ENCODE measurements at places on chromosomes 11 and 22.
A peak's percentile ranks its signal among the peaks of the same experiment; 100 is the strongest.

- DNase-seq: no peak
Measured at GRCh38 chr11:60064111-60064510, 7.6 kb downstream of the MS4A3 start.

- no peak for DNase-seq
Measured at GRCh38 chr11:45930031-45930794, 7.8 kb downstream of the LARGE2 start.

- no peak for DNase-seq
Measured at GRCh38 chr11:107792049-107792443, 66.5 kb downstream of the SLC35F2 start.

- DNase-seq: peak; percentile 98
Measured at GRCh38 chr22:41381329-41382097, at the start of gene TEF. TEF (plus strand) TSS chr22:41381942; CDS start chr22:41382045, 103 bp downstream.

GRCh38 chr22:50208939-50209892 lies 8.4 kb downstream of the SELENOO start:
- DNase-seq: no peak

DNA sequence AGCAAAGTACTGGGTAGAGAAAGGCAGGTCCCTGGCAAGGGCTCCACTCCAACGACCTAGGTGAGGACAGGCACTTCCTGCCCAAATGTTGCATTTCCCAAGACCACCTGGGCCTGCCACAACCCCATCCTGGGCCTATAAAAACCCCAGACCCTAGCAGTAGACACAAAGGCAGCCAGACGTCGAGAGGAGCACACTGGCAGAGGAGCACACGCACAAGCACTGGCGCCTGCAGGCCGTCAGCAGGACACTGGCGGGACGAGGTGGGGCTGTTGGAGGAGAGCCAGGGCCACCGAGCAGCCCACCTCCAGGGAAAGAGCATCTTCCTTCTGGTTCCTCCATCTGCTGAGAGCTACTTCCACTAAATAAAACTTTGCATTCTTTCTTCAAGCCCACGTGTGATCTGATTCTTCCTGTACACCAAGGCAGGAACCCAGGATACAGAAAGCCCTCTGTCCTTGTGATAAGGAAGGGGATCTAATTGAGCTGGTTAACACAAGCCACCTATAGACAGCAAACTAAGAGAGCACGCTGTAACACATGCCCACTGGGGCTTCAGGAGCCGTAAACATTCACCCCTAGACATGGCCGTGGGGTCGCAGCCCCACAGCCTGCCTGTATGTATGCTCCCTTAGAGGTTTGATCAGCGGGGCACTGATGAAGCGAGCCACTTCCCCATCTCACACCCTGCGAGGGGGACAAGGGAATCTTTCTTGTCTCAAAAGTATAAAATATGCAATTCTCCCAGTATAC lies 89.7 kb upstream of the MTMR2 start:
- DNase-seq: no peak

DNA sequence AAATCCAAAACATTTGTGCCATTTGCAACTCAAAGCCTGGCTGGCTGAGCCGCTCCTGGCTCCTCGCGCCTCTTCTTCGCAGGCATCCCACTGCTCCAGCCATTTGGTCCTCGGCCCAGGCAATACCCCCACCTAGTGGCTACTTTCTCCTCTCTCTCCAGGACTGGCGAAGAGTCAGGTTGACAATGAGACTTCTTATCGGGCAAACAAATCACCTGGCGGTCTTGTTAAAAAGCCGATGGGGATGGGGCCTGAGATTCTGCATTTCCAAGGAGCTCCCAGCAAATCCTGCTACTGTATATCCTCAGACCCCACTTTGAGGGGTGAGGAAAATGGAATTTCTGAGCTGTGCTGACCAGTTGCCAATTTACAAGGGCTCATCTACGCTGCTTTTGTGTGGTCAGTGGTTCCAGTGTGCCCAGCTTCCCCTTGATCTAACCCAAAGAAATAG lies 89.0 kb downstream of the ISX start:
- DNase-seq: no peak

DNA sequence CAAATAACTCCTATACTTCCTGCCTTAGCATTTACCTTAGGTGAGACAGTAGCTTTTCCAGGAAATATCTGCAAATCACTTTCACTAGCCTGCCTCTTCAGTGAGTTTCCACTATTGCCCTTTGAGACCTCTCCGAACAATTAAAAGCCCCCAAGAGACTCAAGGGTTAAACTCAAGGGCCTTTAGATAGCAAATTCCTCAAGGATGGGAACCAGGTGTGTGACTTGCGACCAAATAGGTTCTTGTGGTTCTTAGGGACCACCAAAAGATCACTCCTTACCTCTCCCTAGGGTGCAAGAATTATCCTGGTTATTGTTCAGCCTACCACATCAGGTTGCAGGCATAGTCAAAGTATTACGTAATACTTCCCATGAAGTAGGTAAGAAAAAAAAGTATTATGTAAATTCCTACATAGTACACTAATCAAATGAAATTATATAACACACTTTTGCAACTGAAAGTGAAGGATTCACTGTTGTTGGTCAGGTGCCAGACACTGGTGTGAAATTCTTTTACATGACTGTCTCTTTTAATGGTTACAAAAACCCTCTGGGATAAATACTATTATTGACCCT lies 1.4 kb upstream of the RDX start:
- DNase-seq: no peak

- DNase-seq: no peak
Measured at GRCh38 chr11:70527429-70528045, 129.2 kb downstream of the CTTN start.

DNA sequence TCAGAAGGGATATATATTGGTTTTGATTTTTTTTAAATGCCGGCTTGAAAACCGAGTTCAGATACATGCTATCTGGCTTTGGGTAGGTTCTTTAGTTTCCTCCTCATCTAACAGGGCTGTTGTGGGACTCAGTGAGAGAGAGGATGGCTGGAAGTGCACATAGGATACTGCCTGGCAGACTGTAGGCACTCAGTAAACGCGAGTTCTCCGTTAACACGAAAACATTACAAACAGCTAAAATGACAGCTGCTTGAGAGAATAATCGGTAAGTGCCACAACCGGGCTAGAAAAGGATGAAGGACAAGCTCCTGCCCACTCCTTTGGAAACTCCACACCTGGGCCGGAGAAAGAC lies 369 bp downstream of the XRRA1 start:
- DNase-seq: no peak

GRCh38 chr22:49322231-49322630 lies 505.4 kb downstream of the BRD1 start:
- no peak for DNase-seq

GRCh38 chr11:93225662-93226061 lies 27.9 kb upstream of the SLC36A4 start:
- DNase-seq: peak; percentile 27

GRCh38 chr11:121337740-121338272 lies 45.2 kb downstream of the SC5D start:
- DNase-seq: no peak

GRCh38 chr22:48654492-48654891 lies 1173.2 kb downstream of the BRD1 start:
- DNase-seq: no peak

- DNase-seq: no peak
Measured at GRCh38 chr11:84212468-84213390, 926.6 kb upstream of the CCDC90B start.

- no peak for DNase-seq
Measured at GRCh38 chr11:68610452-68611116, 73.8 kb upstream of the GAL start.

DNA sequence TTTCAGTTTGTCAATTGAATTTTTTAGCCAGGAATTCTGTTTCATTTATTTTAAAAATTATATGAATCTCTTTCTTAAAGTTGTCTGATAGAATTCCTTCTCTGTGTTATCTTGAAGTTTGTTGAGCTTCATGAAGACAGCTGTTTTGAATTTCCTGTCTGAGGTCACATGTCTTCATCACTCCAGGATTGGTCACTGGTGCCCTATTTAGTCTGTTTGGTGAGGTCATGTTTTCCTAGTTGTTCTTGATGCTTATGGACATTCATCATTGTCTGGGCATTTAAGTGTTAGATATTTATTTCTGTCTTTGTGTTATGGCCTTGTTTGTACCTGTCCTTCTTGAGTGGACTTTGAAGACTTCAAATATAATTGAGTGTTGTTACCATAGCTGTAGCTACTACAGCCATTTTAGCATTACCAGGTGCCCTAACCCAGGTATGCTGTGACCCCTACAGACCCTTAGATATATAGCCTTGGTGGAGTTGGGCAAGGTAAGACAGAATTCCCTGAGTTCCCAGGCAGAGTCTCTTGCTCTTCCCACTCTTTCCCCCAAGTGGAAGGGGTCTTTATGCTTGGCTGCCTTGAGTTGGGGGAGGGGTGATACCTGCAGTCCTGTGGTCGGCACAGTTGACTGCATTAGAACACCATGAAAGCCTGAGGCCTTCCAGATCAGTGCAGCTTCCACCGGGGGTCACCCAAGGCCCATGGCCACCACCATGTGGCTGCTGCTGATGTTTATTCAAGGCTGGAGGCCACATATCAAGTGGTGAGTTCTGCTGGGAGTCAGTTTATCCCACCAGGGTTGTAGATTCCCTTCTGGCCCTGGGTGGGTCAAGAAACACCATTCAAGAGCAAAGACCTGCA lies 229.6 kb downstream of the DYNC2H1 start:
- DNase-seq: no peak

DNA sequence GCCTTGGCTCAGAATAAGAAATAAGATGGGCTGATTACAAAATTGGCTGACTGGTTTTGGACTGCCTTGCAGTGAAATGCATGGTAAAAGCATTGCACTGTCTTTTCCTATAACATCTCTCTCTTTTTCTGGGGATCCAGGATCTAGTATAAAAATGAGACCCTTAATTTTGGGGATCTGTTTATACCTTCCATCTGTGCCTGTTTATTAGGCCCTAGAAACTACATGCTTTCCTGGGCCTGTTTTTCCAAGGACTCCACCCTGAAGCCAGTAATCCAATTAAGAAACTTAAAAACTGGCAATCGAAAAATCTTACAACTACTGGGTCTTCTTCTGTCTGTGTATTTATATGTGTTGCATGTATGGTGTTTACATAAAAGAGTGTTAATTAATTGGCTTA lies 14.5 kb downstream of the HORMAD2 start:
- DNase-seq: no peak

DNA sequence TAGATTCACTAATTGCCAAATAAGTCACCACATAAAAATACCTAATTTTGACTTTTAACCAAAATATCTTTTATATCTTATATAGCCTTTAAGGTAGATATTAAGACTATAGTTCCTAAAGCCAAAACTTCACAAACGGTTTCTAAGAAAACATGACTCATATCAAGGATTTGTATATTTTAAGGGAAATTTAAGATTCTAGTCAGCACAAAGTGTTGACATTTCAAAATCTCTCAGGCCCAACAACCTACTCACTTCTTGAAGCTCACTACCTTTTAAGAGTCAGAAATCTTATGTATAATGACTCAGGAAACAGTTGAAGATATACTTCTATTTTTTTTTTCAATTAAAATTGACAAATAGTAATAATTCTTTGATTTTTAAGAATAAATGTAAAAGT lies 221.9 kb downstream of the SBF2 start:
- DNase-seq: no peak

- no peak for DNase-seq
Measured at GRCh38 chr11:127620671-127621070, 620.1 kb upstream of the KIRREL3 start.

- DNase-seq: no peak
Measured at GRCh38 chr11:117619661-117620060, 177.4 kb downstream of the DSCAML1 start.

DNA sequence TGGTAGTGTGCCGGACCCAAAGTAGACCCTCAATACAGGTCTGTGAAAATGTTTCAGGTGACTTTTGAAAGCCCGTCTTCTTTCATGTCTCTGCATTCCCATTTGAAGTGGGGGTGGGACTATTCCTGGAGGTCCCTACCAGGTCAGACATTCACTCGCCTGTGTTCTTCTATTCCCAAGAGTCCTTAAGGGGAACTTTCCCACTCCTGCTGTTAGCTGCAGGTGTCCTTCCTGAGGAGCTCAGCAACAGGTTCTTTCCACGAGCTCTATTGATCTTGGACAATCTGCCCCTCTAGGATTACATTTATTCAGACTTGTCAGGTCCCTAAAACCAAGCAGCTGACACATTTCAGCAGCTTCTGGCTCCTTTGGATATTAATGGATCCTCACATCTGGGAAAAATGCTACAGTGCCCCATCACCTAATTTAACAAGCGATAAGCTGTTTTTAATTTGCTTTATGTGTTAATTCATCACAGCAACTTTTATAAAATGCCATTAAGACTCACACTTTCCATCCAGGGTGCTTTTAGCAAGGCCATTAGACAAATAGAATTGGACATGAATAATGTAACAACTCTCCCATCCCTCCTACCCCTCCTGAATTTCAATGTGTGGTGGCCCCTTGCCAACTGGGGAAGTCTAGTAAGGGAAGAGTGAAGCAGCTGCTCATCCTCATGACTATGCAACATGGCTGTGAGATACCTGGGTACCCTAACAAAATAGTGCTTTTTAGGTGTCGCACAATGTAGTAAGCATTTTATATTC lies 259.5 kb upstream of the CCDC90B start:
- DNase-seq: no peak

DNA sequence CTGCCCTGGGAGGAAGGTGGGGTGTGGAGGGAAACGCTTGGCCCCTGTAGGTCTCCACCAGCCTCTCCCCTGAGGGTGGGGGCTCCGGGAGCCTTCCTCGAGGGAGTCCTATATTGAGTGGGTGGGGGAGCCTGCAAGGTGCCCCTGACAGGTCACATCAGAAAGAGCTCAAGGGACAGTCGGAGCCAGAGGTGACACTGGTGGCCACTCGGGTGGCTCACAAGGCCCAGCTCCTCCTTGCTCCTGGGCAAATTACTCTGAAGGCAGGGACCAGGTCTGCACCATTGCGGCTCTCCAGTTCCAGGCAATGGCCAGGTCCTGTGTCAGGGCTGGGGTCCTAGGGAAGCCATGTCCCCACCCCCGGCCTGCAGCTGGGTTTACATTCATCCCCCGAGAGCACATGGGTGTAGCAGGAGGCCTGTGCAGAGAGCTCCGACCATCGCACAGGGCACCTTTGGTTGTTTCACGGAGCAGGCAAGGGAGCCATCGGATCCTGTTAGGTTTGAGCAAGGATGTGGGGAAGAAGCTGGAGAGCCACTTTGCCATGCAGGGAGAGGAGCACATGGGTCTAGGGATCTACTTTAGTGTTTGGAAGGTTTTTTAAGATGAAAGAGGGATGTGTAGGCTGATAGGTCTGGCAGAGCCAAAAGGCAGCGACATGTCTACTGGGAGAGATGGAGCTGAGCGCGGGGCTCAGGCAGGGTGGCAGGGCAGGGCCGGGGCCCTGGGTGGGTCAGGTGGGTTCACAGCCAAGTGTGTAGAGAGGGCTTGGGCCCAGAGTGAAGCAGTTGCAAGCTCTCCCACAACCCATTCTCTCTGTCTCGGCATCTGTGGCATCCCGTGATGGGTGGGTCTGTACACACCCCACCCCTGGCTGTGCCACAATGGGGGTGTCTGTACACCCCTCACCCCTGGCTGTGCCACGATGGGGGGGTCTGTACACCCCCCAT lies 14.8 kb downstream of the CCND1 start:
- DNase-seq: no peak

All from NCI-H1930 (cell line).